ENCODE measurements at places on chromosomes 4 and X.

DNA sequence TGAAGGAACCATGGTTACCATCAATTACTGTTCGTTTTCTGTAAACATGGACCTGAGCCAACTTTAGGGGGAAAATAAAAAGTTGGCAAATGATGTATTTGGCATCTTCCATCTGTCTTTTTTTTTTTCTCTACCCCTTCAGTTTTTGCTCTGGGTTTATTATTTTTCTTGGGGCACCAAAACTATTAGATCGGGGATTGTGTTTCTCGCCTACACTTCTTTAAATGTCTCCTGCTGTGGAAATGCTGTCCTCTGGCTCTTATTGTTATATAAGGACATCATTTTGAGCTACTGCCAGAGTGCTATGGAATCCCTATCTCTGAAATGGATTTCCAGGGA lies 234.0 kb upstream of the SLIT2 start:
- DNase-seq = no peak

GRCh38 chr4:14902342-14902741 lies 99.9 kb upstream of the CPEB2 start:
- DNase-seq = no peak

GRCh38 chr4:71867598-71867997 lies 83.7 kb upstream of the GC start:
- DNase-seq = no peak

DNA sequence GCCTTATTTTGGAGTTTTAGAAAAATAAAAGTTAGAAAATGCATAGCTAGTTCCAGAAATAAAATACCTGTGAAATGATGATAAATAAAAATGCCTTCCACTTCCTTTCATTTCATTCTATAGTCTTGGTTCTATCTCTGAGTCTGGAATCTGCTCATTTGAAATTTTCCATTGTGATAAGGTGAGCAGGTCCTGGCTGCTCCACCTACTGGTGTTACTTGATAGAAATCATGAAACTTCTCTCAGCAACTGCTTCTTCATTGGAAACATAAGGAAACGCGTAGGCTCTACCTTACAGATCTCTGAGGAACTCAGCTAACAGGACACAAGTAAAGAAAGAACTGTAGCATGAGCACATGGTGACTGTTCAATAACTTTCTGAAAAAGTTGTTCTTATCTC lies 141.8 kb downstream of the DCHS2 start:
- no peak for DNase-seq

DNA sequence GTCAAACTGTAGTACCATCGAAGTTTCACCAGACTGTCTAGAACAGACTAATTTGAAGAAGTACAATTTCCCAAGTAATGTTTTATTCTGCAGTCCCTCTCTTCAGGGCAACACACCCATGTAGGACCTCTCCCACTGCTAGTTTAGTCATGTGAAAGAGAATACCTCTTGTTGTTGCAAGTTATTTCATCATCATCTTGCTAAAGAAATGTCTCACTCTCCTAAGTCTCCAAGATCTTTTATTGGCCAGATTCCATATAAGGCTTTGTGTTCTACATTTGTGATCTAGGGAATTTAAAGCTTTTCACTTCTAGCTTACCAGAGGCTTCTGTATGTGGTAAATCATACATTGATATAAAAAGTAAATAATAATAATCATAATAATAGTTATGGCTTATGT lies 745.3 kb upstream of the MAGEB2 start:
- DNase-seq = no peak

GRCh38 chr4:98955229-98955628 lies 26.3 kb upstream of the EIF4E start:
- DNase-seq = no peak

- DNase-seq = no peak
Observed at GRCh38 chr4:64940698-64941097, 531.4 kb upstream of the TECRL start.

- DNase-seq = peak; percentile 25
Observed at GRCh38 chrX:134622056-134622812, 36.0 kb downstream of the PLAC1 start.

DNA sequence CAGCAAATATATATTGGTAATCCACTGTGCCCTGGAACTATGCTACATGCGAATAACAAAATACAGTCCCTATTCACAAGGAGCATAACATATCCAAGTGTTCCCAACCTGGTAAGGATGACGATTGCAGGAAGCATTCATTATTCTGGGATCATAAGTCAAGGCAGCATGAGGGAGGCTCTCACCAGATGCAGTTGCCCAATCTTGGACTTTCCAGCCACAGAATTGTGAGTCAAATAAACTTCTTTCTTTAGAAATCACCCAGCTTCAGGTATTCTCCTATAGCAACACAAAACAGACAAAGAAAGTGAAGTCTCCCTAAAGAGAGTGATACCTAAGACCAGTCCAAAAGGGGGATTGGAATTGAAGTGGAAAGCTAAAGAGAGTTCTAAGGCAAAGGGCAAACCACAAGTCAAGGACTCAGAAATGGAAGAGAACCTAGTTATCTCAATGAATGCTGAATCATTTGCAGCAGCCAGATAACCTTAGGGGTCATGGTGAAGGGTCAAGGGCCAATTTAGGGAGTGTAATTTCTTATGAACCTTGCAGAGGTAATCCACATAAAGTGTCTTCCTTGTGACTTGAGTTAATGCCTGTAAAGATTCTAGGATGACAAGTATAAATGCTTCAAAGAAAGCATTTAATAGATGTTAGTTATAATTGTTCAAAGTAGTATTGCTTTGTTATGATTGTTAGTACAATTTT lies 103.1 kb upstream of the PCDH7 start:
- no peak for DNase-seq

DNA sequence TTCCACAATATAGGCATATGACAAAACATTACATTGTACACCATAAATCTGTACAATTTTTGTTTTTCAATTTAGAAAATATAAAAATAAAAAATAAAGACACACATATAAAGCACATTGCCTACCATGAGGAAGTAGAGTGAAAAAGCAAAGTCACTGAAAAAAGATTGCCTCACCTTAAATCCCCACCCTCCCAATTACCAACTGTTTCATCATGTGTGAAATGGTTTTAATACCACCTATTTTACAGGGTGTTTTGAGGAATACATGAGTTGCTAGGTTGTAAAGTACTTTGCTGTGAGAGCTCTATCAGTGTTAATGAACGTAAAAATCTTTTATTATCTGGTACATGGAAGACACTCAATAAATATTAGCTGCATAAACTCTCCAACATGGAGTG lies 373.6 kb upstream of the NDST3 start:
- DNase-seq = no peak

GRCh38 chr4:123555233-123555806 lies 158.7 kb downstream of the SPRY1 start:
- peak; percentile 62 for DNase-seq

- DNase-seq = no peak
Observed at GRCh38 chrX:9390121-9390520, 74.7 kb upstream of the TBL1X start.

GRCh38 chr4:72954811-72955210 lies 114.7 kb downstream of the COX18 start:
- DNase-seq = no peak

- no peak for DNase-seq
Observed at GRCh38 chr4:159178151-159178546, 75.3 kb downstream of the RAPGEF2 start.

GRCh38 chrX:64394874-64395567 lies at the start of gene MTMR8:
Gene MTMR8, minus strand, starts transcription at chrX:64395452. Its CDS starts 89 bp downstream, at chrX:64395363.
- peak; percentile 85 for DNase-seq

DNA sequence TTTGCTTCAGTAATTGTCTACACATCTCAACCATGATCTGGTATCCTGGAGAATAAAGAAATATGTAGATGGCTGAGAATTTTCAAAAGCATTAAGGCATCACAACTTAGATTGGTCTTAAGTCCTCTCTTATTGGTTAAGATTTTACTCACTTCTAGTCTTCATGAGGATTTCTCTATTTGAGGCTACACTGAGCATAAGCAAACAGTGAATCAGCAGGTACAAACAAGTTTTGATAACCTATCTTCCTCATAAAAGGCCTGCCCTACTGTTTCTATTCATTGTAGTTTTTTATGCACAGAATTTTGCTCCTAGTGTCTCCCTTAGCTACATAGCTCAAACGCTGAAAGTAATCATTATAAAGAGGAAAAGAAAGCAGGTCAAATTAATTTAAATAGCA lies 460.7 kb upstream of the RPS6KA3 start:
- DNase-seq = no peak

DNA sequence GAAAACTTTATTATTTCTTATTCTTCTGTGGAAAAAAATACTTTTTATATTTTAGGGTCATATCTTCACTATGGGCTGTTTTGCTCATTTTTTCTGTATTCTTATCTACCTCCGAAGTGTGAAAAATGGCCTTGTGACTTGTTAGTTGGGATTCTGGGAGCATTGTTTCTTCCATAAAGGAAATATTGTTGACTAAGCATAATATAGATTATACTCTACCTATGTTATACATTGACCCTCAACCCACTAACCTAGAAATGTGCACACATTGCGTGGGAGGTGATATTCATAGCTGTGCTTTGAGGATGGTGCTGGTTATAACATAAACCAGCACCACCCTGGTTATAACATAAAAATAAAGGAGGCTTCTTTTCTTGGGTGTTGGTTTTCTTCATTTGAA lies 259.2 kb upstream of the AADAT start:
- no peak for DNase-seq

GRCh38 chr4:8409264-8410065 lies 31.1 kb downstream of the ACOX3 start:
- peak; percentile 77 for DNase-seq

- no peak for DNase-seq
Observed at GRCh38 chr4:54256491-54257486, 27.7 kb downstream of the PDGFRA start.

DNA sequence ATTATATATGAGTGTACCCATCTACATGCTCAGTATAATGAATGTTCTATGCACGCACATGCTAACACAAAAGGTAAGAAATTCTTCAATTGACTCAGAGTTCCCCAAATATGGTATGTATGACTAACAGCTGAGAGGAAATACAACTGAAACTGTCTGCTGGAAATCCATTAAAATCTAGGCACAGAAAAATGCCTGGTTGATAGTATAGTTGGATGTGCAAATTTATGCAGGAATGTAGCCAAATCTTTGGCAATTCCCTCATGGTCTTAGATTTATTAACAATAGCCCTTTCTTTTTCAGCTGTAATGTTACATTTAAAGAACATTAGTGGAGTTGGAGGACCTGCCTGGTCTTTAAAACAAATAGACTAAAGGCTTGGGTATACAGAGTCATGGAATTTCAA lies 5.5 kb downstream of the CAMK2D start:
- no peak for DNase-seq

GRCh38 chr4:168074861-168075260 lies 17.5 kb upstream of the ANXA10 start:
- DNase-seq = no peak

DNA sequence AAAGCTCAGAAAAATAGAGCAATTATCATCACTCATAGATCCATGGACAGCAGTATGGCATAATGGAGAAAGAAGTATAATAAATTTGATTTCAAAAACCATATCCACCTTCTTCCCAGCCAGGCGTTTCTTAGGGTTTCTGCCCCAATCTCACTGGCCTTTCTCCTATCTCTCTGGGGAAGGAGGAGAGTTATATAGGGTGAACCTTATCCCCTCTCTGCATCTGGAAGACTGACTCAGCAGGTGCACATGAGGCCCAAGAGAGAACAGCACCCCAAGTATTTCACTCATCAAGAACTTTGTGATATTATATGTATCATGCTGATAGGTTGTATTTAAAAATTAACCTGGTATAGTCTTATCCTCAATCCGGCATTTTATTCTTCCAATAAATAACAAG lies 318.8 kb upstream of the RASGEF1B start:
- no peak for DNase-seq

- no peak for DNase-seq
Observed at GRCh38 chrX:16970977-16971376, 24.5 kb downstream of the REPS2 start.

DNA sequence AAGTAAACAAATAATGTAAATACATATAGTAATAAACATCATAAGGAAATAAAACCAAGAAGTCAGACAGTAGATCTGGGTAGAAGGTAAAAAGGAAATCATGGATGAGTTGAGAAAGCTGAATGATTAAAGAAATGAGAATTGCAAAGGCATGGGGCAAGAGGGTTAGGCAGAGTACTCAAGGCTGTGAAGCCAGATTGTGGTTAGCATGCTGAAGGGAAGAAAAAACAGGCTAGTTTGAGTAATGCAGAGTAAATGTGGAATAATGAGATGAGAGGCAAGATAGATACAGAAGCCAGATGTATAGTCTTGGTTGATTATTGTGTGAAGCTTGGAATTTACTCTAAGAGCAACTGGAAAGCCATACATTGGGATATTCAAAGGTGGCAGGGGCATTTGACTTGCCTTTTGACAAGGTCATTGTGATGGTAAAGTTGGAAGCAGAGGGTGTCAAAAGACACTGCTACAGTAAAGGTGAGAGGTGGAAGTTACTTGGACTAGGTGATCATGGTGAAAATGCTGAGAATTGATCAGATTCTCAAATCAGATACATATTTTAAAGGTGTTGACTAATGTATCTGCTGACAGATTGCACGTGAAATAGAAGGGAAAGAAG lies 307.0 kb downstream of the FSTL5 start:
- DNase-seq = no peak

DNA sequence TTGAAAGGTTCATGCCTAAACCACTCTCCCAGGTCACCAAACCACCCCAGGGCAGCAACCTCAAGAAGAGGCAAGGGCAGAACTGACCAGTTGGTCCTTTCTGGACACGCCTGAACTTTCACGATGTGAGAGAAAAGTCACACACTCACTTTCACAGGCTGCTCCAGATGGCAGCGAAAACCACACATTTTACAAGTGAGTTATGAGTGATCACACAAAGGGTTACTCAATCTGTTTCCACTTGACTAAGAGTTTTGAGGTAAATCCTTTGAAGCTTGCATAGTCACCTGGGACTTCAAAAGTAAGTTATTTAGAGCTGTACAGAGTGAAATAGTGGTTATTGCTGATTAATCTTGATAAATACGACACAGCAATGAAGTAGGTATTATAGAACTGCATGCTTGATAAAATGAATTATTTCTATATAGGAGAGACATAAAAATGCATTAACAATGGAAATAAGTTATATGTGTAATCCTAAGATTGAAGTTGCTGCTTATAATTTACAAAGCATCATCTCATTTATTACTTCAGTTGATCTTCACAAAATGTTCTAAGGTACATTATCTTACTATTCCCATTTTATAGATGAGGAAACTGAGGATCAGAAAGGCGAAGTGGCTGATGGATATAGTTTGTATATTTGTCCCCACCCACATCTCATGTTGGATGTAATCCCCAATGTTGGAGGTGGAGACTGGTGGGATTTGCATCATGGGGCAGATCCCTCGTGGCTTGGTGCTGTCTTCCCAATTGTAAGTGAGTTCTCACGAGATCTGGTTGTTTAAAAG lies 103.0 kb upstream of the KLF3 start:
- DNase-seq = no peak

GRCh38 chrX:110182865-110183264 lies 135.0 kb downstream of the AMMECR1 start:
- no peak for DNase-seq
